Cardiac fibroblast (primary cell): ENCODE measurements at places on chromosomes 6 and 20.

GRCh38 chr6:18432619-18433018 lies 45.5 kb downstream of the RNF144B start:
- DNase-seq = no peak

DNA sequence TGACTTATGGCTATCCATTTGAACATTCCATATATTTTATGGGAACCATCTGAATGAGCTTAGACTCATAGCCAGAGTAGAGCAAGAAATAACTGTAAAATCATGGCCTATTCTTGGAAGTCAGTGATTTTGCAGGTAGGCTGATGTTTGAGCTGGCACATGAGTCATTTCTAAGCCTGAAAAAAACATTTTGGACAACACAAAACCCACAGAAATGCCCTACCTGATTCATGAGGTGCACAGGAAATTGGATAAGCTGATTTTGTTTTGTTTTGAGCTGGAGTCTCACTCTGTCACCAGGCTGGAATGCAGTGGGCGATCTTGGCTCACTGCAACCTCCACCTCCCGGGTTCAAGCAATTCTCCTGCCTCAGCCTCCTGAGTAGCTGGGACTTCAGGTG lies 443.0 kb downstream of the PKHD1 start:
- DNase-seq = no peak

GRCh38 chr6:136566851-136567250 lies 16.6 kb upstream of the MAP7 start:
- DNase-seq = no peak

DNA sequence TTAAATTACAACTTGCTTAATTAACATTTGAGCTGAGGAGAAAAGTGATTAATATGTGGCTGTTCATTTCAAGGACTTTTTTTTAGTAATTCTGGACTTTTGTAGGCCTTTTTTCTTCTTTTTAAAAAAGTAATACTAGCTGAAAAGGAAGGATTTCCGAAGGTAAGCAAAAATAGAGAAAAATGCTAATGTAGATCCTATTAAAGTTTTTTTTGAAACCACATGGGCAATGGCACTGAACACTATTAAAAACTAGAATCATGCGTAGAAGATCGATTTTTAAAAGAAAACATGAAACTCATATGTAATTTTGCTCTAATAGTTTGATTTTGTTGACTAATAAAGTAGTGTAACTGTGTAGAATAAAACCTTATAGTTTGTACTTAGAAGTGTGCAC lies 2.4 kb downstream of the BAG2 start:
- DNase-seq = no peak

DNA sequence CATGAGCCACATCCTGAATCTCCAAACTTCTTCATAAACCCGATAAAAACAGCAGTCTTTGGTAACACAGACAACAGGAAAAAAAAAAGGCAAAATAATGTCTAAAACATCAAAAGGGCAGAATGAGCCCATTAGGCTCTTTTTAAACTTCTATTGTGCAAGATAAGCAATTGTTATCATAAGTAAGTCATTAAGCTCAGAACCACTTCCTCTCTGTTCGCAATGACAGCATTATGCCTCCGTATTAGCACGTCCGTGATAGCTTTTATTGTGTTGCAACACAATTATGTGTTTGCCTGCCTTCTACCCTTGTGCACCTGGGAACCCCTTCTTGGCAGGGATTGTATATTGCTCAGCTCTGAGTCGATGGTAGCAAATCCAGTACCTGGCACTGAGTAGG lies 147.1 kb downstream of the LRFN2 start:
- DNase-seq = no peak

DNA sequence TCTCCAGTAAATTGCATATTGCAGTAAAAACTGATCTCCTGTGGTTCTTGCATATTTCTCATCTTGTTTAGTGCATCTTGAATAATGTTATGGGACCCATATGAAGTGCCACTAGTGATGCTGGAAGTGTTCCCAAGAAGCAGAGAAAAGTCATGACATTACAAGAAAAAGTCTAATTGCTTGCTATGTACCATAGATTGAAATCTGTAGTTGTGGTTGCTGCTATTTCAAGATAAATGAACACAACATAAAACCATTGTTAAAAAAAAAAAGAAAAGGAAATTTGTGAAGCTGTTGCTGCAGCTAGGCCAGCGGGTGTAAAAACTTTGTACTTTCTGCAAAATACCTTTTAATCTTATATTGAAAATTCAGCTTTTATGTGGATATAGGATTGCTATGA lies 304.5 kb downstream of the PHF3 start:
- no peak for DNase-seq

DNA sequence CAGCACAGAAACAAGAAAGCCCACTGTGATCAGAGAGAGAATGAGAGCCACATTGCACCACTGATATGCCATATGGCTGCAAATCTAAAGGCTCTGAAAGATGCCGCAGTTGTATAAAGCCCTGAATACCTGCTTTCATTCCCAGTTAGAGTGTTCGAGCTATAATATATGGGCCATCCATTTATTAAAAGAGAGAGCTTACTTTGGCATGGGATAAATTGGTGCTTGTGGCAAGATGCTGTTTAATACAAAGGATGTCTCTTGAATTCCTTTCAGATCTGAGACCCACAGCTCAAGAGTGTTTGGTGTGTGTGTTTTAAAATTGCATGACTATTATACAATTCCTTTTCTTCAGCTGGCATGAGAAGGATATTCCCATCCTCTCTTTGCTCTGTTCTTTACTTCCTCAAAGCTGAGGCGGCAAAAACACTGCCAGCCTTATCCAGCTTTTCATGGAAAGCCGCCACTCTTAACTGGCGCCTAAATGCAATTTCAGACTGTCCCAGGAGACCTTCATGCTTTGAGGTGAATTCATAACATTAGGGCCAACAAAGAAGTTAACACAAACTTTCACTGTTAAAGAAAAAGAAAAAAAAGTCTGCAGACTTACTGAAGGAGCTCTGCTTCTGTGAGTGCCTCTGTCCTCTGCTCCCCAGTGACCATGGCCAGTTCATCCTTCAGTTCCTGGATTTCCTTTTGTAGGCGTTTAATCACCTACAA lies 147.6 kb downstream of the KIF6 start:
- DNase-seq = no peak

DNA sequence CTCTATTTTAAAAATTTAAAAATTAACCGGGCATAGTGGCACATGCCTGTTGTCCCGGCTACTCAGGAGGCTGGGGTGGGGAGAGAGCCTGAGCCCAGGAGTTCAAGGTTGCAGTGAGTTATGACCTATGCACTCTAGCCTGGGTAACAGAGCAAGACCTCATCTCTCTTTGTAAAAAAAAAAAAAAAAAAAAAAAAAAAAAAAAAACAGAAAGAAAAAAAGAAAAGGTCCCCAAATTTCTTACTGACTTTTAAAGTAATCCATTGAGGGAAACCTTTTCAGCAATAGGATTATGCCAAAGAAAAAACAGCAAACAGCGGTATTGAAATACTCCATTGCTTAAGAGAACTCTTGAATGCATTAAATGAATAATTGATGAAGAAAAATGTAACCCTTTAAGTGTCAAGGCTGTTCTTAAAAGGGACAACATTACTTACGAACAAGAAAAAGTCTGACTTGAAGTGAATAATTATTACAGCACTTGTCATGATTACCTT lies 6.0 kb upstream of the DNAAF9 start:
- DNase-seq = no peak

DNA sequence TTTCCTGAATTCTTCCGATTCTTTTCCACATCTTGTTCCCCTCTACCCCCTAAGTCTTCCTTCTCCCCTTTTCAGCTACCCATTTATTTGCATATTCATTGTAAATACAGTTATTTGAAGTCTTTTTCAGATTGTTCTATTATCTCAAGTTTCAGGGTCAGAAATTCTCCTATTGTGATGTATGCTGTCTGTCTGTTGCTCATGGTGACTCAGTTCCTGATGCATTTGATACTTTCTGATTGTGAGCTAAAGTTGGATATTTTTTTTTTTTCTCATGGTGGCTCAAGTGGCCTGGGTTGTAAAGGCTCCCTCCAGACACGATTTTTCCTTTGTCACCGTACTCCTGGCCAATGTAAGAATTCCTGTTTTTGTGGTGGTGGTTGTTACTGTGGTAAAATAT lies 4.9 kb upstream of the PI16 start:
- DNase-seq = peak; percentile 32

- DNase-seq = peak; percentile 72
These were observed 12.0 kb downstream of the PFDN4 start for GRCh38 chr20:54219751-54220426.

GRCh38 chr6:28944412-28944865 lies 20.7 kb upstream of the TRIM27 start:
- DNase-seq = peak; percentile 87

- no peak for DNase-seq
These were observed 20.4 kb upstream of the ITPR3 start for GRCh38 chr6:33600761-33601160.

- no peak for DNase-seq
These were observed 34.3 kb upstream of the OGFRL1 start for GRCh38 chr6:71254323-71254722.

DNA sequence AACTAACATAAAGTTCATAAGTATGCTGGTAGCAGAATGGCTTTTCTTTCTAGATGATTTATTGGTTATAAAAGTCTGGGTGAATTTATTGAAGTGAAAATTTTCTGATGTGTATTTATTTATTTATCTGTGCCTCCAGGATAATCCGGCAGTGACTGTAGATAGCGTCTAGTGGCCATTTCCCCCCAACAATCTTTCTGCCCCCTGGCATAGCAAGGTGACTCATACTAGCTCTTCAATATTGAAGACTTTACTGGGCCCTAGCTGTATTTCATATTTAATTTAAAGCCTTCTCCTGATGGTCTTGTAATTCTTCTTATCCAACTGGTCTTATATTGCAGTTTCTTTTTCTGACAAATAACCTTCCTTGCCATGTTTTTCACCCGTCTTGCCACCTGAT lies 154.1 kb upstream of the SGK1 start:
- DNase-seq = no peak

GRCh38 chr6:144857086-144857485 lies 572.0 kb downstream of the UTRN start:
- no peak for DNase-seq

DNA sequence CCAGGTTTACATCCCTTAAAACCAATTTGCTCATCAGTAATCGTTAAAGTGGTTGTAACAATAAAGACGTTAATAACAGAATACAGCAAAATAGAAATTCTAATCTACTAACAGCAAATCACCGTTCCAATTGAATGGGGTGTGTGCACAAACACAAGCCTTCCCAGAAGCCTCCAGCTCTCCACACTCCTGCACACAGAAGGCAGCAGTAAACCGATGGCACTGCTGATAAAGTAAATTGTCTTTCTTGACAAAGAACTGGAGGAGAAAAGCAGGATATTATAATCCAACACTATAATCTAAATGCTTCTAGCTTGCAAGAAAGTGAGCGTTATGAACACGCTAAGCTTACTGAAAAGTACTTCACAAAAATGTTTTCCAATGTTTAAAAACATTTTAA lies 7.0 kb downstream of the ZNF217 start:
- no peak for DNase-seq
